ENCODE measurements at places on chromosomes 3 and 15.

DNA sequence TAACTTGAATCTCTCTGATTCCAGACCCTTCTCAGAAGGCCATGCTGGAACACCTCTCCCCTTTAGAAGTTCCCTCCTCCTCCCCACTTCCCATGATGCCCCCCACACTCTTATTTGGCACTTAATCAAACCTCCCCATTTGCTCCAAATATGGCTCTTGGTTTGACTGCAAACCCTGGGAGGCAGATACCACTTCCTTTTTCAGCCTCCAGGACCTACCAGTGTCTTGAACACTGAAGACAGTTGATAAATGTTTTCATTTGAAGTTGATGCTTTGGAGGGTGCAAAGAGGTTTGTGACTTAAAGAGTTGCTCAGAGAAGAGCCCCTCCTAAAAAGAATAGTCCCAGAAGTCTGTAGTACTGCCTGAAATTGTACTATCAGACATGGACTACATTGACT is 61.5 kb downstream of the SEMA5B start:
- no peak for DNase-seq

DNA sequence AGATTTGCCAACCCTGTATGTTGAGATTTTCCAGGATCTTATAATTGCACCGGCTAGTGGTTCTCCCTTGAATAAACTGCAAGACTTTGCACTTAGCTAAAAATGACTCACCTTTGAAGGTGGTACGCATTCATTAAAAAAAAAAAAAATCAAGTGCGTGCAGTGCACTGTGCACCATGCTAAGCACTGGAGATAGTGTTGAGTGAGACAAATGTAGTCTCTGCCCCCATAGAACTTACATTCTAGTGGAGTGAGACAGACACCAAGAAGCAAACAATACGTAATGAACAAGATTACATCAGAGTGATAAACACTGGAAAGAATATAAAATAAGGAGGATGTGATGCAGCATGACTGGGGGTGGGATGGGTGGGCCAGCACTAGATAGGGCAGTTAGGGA is 69.4 kb downstream of the ITPR1 start:
- DNase-seq: no peak

DNA sequence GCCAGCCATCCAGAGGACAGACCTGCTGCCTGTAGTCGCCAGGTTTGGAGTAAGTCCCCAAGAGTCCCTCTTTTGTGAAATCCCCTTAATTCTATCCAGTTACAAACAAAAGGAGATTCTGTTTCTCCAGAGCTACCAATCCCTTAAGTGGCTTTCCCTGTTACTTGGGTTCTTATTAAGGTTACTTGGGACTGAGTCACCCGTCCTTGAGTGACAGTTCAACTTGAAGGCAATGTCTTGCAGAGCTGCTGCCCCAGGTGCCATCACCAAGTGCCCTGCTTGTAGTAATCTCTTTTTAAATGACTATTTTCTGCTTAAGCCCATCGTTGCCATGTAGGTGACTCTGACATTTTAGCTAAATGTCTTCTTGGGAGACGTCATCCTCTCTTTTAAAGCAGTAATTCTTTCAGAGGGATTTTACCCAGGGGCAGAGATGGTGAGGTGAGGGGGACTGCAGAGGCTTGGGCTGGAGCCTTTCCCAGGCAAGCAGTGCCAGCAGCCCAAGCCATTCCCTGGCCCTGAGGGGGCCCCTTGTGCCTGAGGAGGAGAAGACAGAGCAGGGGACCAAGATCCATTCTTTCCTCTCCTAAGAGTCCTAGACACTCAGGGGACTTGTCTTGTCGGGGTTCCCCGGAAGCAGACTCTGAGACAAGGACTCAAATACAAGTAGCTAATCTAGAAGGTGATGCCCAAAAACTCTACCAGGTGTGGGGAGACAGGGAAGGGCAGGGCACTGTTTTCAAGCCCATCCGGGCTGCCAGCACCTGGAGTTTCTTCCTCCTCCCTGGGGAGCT is 253.7 kb downstream of the PLCL2 start:
- DNase-seq: no peak

DNA sequence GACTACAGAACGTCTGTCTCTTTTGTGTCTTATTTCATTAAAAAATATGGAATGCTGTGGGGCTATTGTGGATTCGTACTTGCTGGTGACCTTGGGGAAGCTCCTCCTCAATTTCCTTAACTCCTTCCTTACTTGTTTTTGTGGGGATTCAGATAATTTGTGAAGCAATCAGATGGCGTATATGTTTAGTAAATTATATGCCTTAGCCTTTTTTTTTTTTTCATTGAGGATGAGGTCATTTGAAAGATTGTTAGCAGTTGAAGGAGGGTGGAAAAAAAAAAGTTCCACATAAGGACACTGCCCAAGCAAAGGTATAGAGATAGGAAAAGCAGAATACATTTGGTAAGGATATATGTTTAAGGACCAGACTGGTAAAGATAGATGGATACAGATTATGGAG is 3.3 kb downstream of the RNF13 start:
- no peak for DNase-seq

- DNase-seq: no peak
These were observed 591.9 kb upstream of the NECTIN3 start for GRCh38 chr3:110479731-110480130.
